ENCODE measurements at places on chromosomes 1 and 21.

GRCh38 chr1:117838911-117839310 lies 90.5 kb downstream of the GDAP2 start:
- no peak for DNase-seq

DNA sequence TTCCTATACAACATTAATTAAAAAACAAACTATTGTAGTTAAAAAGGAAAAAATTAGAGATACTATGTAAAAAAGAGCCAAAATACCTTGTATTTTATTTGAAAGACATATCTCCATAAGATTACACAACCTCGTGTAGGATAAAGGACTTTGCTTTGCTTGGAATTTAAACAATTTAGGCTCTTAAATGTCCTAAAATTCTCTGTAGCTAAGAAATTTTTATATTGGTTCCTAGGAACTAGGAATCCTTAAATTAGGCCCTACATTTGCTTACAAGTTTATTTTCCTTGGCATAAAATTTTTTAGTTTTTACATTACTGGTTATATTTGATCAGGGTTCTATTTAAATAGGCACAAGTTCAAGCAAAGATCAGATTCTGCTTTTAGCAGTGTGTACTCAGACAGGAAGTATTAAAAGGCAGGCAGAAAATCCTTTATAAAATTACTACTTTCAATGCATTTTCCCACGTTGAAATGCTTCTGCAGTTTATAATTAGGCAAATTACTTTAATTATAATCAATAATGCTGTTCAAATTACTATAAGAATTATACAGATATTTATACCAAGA lies 3.4 kb upstream of the ANGPTL3 start:
- no peak for DNase-seq

DNA sequence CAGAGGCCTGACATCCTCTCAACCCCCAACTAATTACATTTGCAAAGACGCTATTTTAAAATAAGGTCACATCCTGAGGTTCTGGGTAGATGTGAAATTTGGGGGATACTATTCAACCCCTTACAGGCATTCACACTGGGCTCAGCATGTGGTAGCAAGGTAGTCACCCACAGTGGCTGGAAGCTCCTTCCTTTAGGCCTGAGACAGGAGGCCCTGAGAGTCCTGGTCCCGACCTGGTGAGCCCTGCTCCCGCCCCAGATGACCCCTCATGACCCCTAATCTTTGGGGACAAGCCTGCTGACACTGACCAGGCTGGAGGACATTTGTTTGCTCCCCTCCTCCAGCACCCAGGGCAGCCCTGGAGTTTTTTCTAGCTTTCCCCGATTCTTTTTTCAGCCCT lies 225.9 kb downstream of the DYRK1A start:
- DNase-seq = no peak

- DNase-seq = no peak
Observed at GRCh38 chr21:39346671-39347331, 2.1 kb downstream of the HMGN1 start.

DNA sequence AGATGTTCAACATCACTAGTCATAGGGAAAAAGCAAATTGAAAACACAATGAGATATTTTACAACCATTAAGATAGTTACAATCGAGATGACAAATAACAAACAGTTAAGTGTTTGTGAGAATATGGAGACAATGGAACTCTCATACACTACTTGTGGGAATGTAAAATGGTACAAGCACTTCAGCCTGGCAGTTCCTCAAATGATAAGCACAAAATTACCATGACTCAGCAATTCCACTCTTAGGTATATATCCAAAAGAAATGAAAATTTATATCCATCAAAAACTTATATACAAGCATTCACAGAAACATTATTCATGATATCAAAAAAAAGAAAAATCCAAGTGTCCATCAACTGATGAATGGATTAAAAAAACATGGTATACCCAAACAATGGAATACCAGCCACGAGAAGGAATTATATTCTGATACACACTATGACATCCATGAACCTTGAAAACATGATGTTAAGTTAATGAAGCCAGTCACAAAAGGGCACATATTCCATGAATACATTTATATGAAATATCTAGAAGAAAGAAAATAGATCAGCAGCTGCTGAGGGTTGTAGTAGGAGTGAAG lies 76.4 kb downstream of the EVI5 start:
- peak; percentile 50 for DNase-seq
